DND-41 (cell line): ENCODE measurements at places on chromosomes 11 and 22.

DNA sequence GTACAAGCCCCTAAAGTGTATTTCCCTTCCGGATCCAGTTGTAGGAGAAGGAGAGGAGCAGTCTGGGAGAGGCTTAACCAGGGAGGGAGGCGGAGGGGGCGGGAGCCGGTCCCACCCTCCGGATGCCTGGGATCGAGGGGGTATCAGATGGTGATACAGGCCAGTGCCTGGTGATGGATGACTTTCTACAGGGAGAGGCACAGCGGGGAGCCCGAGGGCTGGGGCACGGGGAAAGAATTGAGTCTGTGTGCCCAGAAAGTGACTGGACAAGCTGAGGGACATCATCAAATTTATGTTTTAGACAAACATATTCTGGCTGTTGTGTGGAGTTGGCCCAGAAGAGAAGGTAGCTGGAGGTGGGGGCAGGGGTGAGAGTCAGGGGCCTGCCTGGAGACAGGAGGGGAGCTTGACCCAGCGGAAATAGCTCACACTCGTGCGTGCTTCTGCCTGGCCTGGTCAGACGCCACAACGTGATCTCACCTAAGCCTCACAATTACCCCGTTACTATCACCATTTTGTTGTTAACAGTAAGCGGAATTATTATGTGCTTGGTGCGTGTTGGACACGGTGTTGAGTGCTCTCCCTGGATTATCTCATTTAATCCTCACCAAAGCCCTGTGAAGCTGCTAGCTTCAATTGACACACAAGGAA, 42.4 kb downstream of the AMPD3 start:
- H3K36me3 ChIP-seq, result peaks cover 65% of the 10 kb centered on the region
- H3K27ac ChIP-seq, result no peak overlapping the region
- H3K4me3 ChIP-seq, result no peak overlapping the region
- DNase-seq, result no peak
- no peaks in the 10 kb centered on the region for H3K27me3 ChIP-seq
- no peaks in the 10 kb centered on the region for H3K4me1 ChIP-seq

- H3K4me1 ChIP-seq, result peaks cover 6% of the 10 kb centered on the region
- no peak overlapping the region for H3K27ac ChIP-seq
- DNase-seq, result no peak
Measured at GRCh38 chr11:73366265-73366610, 10.0 kb upstream of the RELT start.

GRCh38 chr11:110859998-110860397, 147.8 kb upstream of the ARHGAP20 start:
- no peak overlapping the region for H3K27ac ChIP-seq
- no peak overlapping the region for H3K4me3 ChIP-seq
- no peaks in the 10 kb centered on the region for H3K4me1 ChIP-seq
- H3K27me3 ChIP-seq, result no peaks in the 10 kb centered on the region
- DNase-seq, result no peak

GRCh38 chr22:23219317-23219716, 39.0 kb downstream of the BCR start:
- peaks cover 2% of the 10 kb centered on the region; the same call in 1 of the 2 replicates for H3K36me3 ChIP-seq
- no peaks in the 10 kb centered on the region for H3K27me3 ChIP-seq
- H3K27ac ChIP-seq, result peak overlapping the region; percentile 93
- peaks cover 99% of the 10 kb centered on the region for H3K4me1 ChIP-seq

GRCh38 chr11:132439711-132440255, 1069.4 kb downstream of the NTM start:
- H3K27me3 ChIP-seq, result no peaks in the 10 kb centered on the region
- H3K36me3 ChIP-seq, result no peaks in the 10 kb centered on the region
- no peak overlapping the region for H3K4me3 ChIP-seq
- H3K4me1 ChIP-seq, result no peaks in the 10 kb centered on the region

GRCh38 chr22:41565403-41566054, 4.7 kb downstream of the CSDC2 start:
- H3K36me3 ChIP-seq, result no peaks in the 10 kb centered on the region
- no peaks in the 10 kb centered on the region for H3K4me1 ChIP-seq
- no peak overlapping the region for H3K4me3 ChIP-seq
- no peak overlapping the region for H3K27ac ChIP-seq

DNA sequence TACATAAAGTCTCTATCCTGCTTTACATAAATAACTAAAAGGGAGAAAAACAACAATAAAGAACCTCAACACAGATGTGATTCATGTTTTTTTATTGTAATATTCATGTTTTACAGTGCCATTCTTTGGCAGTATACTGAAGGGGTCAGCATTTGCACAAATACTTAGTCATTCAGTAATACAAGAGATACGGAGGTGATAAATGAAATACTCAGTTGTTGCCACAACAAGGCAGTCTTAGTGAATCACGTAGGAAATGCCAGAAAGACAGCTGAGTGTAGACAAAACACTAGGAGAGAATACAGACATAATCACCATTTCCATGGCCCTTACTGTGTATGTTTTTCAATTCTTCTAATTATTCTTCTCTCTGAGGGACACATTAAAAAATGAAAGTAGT, 910.4 kb downstream of the METTL15 start:
- no peak for DNase-seq
- H3K36me3 ChIP-seq, result no peaks in the 10 kb centered on the region
- H3K4me1 ChIP-seq, result no peaks in the 10 kb centered on the region
- no peak overlapping the region for H3K4me3 ChIP-seq

GRCh38 chr11:87719326-87720073, 455.7 kb downstream of the RAB38 start:
- H3K4me3 ChIP-seq, result no peak overlapping the region
- no peak overlapping the region for H3K27ac ChIP-seq
- H3K4me1 ChIP-seq, result no peaks in the 10 kb centered on the region
- H3K36me3 ChIP-seq, result no peaks in the 10 kb centered on the region

- H3K4me1 ChIP-seq, result no peaks in the 10 kb centered on the region
- no peak for DNase-seq
- no peak overlapping the region for H3K4me3 ChIP-seq
- H3K27ac ChIP-seq, result no peak overlapping the region
- H3K27me3 ChIP-seq, result no peaks in the 10 kb centered on the region
- H3K36me3 ChIP-seq, result peaks cover 52% of the 10 kb centered on the region
Measured at GRCh38 chr11:93814966-93815633, 31.0 kb downstream of the MED17 start.

DNA sequence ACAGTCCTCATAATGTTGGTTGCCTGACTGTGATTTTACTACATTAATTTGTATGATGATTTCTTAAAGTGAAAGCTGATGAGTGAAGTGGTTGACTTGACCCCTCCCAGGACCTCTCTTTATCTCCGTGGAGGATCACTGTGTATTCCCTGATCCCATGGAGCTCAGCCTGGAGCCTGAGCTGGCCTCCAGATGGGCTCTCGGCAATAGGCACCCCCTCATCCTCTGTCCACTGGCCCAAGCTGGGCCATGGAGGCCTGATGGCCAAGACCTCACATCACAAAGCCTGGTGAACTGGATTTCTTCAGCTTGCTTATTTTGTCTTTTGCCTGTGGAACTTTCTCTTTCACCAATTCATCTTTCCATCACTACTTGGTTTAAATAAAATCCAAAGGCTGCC, 75.2 kb downstream of the WNT11 start:
- H3K4me1 ChIP-seq, result no peaks in the 10 kb centered on the region
- no peak overlapping the region for H3K4me3 ChIP-seq
- H3K27me3 ChIP-seq, result no peaks in the 10 kb centered on the region

- H3K4me3 ChIP-seq, result no peak overlapping the region
- no peak overlapping the region for H3K27ac ChIP-seq
- no peaks in the 10 kb centered on the region for H3K4me1 ChIP-seq
- H3K36me3 ChIP-seq, result no peaks in the 10 kb centered on the region
- no peak for DNase-seq
Measured at GRCh38 chr22:22800716-22801115, 86.9 kb upstream of the IGLL5 start.

DNA sequence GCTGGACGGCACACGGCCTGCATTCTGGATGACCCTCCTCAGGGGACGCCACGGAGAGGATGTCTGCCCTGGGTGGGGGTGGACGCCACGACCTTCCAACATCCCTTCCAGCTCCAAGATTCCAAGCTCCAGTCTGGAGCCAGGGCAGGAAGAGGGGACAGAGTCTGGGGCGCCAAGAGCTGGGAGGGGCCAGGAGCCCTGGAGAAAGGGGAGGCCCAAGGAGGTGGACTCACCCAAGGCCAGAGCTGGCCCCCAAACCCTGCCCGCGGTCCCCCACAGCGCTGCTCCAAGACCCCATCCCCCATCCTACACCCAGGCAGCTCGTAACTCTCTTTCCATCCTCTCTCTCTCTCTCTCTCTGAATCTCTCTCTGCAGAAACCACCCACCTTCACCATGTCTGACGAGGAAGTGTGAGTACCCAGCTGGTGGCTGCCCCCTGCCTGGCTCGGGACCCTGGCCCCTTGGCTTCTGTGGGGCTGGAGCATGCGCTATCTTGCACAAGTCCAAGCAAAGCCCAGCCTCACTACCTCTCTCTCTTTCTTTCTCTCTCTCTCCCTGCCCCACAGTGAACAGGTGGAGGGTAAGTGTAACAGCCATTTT, 3.1 kb downstream of the TNNT3 start:
- peaks cover 8% of the 10 kb centered on the region for H3K4me1 ChIP-seq
- no peaks in the 10 kb centered on the region for H3K36me3 ChIP-seq
- DNase-seq, result no peak

DNA sequence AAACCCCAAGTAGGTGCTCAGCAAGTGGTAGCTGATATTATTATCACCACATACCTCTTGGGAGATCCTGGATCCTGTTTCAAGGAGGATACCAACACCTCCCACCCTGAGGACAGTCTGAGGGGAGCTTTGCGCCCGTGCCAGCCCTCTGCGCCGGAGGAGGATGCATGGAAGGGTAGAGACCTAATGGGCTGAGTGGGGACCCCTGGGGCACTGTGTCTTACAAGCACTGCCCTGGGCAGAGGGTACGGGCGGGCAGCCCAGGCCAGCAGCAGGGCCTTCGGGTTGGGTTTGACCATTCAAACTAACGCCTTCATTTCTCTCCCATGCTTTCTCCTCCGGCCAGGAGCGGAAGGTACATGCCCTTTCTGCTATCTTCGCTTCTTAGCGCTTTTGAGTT, 26.3 kb downstream of the MYBPC3 start:
- no peak overlapping the region for H3K27ac ChIP-seq
- H3K27me3 ChIP-seq, result no peaks in the 10 kb centered on the region
- H3K4me1 ChIP-seq, result no peaks in the 10 kb centered on the region
- H3K4me3 ChIP-seq, result no peak overlapping the region
- no peak for DNase-seq
- peaks cover 12% of the 10 kb centered on the region for H3K36me3 ChIP-seq

DNA sequence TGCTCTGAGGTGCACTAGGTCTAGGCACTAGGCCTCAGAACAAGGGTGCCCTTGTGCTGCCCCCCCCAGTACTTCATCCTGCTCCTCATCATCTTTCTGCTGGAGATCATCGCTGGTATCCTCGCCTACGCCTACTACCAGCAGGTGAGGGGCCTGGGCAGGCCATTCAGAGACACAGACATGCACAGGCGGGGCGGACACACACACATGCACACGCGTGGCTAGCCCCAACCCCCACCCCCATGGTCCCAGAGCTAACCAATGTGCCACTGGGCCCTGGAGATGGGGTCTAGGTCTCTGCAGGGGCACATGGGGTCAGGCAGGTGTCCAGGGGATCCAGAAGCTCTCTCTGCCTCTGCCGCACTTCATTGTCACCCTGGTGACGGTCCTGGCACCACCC, 3.9 kb downstream of the CD151 start:
- peaks cover under 1% of the 10 kb centered on the region for H3K27me3 ChIP-seq
- H3K27ac ChIP-seq, result no peak overlapping the region
- H3K4me3 ChIP-seq, result no peak overlapping the region
- peaks cover 45% of the 10 kb centered on the region for H3K36me3 ChIP-seq
- no peak for DNase-seq

GRCh38 chr11:126478466-126478865, 123.0 kb downstream of the ST3GAL4 start:
- no peaks in the 10 kb centered on the region for H3K36me3 ChIP-seq
- no peak for DNase-seq
- peaks cover 9% of the 10 kb centered on the region for H3K4me1 ChIP-seq
- no peak overlapping the region for H3K27ac ChIP-seq
- H3K4me3 ChIP-seq, result no peak overlapping the region

- no peak for DNase-seq
- no peak overlapping the region for H3K4me3 ChIP-seq
- H3K27ac ChIP-seq, result no peak overlapping the region
- H3K27me3 ChIP-seq, result no peaks in the 10 kb centered on the region
- no peaks in the 10 kb centered on the region for H3K4me1 ChIP-seq
Measured at GRCh38 chr11:73422886-73423285, 46.7 kb downstream of the RELT start.

DNA sequence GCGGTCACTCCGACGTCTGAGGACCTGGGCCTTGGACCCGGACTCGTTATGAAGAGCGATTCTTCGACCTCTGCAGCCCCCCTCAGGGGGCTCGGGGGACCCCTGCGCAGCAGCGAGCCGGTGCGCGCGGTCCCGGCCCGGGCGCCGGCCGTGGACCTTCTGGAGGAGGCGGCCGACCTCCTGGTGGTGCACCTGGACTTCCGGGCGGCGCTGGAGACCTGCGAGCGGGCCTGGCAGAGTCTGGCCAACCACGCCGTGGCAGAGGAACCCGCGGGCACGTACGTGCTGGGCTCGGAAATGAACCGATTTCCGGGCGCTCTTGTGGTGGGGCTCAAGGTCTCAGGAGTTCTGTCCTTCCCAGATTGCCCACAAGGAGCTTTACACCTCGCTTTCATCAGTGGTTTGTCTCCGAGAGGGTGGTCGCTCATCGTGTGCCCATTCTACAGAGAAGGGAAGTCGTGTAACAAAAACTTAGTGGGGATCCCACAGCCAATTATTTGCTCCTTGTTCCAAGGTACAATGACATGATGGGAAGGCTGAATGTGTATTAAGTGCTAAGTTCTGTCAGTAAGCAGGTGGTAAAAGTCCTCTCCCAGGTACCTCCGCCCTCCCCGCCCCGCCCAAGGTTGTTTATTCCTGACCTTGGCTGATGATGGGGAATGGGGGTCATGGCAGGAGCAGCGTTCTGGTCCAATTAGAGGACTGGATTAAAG, 695 bp downstream of the PEX26 start:
- peak; percentile 48 for DNase-seq
- peak overlapping the region; percentile 86 for H3K27ac ChIP-seq
- H3K4me1 ChIP-seq, result peaks cover 36% of the 10 kb centered on the region

DNA sequence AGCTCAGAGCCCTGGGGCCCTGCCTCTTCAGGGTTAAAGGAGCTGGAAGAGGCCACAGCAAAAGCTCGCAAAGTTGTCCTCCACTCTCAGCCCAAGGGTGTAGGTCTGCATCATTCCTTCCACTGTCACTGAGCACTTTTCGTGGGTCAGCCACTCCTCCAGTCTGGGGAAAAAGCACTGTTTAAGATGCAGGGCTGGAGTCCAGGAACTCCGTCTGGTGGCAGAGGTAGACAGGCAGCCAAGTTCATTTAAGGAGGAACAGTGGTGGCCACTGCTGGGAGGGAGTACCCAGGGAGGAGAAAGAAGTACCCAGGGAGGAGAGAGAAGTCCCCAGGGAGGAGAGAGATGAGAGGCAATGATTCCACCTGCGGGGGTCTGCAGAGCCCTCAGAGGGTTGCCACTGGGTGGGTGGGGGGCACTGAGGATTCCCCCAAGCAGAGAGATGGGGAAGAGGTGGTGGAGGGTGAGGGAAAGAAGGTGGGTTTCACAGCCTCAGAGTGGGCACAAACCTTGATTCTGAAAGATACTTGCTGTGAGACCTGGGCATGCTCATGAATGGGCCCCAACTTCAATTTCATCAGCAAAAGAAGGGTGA, 70.0 kb upstream of the B3GAT1 start:
- no peak for DNase-seq
- no peaks in the 10 kb centered on the region for H3K4me1 ChIP-seq
- H3K36me3 ChIP-seq, result no peaks in the 10 kb centered on the region
- no peak overlapping the region for H3K4me3 ChIP-seq
